ENCODE measurements at places on chromosomes 4 and X.

GRCh38 chr4:169279108-169279507 is 8.4 kb upstream of the SH3RF1 start:
- no peak for DNase-seq

GRCh38 chr4:38503689-38504395 is 160.2 kb upstream of the KLF3 start:
- DNase-seq = no peak

GRCh38 chr4:17763416-17763815 is 18.0 kb downstream of the FAM184B start:
- no peak for DNase-seq

- no peak for DNase-seq
Observed at GRCh38 chrX:112056886-112057285, 25.7 kb downstream of the TRPC5 start.

DNA sequence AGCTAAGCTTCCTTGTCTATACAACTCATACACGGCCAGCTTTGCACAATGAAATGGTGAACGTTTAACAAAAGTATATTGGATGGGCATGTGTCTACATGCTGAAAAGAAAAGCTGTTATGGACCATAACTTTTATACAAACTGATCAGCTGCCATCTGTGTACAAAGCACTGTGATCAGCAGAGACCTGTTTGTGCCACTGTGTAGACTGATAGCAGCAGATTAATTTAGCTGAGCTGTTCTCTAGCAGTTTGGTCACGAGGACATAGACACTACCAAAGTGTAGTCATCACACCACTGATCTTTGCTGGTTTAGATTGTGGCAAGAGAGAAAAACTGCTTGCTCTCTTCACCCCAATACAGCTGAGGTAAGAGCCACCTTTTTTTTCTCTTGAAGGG is 124.5 kb downstream of the RAPGEF2 start:
- DNase-seq = no peak

DNA sequence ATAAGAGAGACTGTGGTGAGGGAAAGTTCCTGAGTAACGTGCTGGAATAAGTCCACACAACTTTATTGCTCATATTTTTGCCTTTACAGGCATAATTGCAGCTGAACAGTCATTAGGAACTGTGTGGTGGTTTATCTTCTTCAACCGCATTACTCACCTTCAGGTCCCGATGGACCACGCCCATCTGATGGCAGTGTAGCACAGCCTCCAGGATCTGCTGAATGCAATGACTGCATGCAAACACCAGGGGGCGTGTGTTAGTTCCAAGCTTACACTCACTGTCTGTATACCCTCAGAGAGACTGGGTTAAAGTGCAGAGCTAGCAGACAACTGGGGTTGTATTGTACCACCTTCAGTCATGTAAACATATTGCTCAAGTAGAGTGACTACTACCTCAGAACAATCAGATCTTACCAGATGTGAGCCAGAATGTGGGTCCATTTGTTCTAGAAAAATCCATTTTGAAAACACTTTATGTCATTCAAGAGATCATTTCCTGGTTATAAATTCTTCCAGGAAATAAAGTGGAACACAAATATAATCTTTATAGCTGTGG is 214.0 kb downstream of the CAMK2D start:
- peak; percentile 84 for DNase-seq

DNA sequence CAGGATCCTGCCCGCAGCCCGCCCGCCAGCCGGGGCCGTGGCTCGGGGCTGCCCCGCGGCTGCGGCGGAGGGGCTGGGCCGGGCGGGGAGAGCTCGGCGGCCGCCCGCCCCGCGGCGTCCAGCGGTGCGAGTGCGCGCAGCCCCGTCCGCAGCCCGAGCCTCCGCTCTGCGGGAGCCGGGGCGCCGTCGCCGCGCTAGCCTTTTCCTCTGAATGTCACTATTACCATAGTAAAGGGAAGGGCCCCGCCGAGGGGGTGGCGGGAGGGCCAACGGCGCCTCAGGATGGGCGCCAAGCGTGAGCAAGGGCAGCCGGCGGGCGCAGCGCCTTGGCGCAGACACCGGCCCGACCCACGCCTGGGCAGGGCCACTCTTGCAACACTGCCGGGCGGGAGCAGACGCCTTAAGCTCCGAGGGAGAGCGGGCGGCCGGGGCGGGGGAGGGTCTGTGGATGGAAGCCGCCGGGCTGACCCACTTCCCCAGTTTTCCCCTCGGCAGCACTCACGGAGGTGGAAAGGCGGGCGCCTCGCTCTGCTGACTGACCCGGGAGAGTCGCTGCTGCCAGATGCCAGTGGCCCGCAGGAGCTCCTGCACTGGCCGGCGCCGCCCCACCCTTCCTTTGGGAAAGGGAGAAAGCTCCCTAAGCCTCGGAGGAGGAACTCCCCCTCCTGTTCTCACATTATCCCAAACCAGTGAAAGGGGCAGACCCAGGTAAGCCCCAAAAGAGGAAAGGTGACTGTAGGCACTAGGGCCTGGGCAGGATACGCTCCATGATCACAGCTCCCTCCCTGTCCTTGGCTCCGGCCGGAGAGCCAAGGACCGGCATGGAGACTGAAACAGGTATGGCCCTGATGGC is 329.4 kb downstream of the HNRNPD start:
- no peak for DNase-seq

DNA sequence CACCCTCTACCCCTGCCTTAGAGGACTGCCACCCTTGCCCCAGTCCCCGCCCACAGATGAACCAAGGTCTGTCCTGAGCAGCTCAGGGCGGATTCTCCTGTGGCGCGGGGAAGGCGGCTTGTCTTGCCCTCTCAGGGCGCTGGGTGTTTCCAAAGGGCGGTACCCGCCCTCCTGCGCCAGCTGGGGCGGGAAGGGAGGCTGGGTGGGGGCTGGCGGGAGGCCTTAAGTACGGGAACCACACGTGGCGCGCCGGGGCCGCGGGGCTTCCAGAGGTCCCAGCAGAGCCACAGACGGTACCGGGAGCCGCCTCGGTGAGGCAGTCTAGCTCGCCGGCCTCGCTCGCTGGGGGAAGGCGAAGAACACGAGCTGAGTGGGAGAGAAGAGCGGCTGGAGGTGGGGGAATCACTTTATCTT is 361.1 kb downstream of the MID1IP1 start:
- no peak for DNase-seq

- no peak for DNase-seq
Observed at GRCh38 chrX:39164212-39164611, 363.0 kb downstream of the MID1IP1 start.

DNA sequence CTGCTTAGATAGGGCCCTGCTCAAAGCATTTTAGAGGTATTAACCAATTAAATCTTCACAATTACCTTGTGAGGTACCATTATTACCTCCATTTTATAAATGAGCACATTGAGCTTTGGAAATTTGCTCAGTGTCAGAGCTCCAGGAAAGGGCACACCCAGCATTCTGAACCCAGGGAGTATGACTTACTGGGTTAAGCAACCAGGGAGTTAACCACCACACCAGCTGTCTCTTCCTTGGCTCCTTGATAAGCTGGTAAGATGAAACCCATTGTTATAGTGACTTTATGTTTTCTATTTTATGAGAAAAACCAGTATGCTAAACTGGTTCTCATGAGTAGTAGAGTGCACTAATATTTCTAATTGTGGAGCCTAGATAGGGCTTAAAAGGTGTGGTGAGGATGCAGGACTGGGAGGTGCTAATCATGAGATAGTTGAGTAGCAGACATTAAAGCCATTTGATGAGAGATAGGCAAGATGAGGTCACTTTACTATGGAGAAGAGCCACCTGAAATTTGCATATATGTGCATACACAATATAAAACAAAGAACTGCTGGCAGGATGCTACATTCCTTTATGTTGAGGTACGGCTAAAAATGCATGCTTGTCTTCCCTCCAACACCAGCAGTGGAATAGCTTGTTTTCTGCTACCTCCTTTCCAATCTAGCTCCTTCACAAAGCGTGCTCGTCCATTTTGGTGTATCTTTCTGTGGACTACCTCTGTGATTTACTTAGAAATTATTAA is 556.1 kb downstream of the SPRY1 start:
- no peak for DNase-seq

- DNase-seq = no peak
Observed at GRCh38 chr4:76300012-76300411, 6.5 kb upstream of the STBD1 start.

DNA sequence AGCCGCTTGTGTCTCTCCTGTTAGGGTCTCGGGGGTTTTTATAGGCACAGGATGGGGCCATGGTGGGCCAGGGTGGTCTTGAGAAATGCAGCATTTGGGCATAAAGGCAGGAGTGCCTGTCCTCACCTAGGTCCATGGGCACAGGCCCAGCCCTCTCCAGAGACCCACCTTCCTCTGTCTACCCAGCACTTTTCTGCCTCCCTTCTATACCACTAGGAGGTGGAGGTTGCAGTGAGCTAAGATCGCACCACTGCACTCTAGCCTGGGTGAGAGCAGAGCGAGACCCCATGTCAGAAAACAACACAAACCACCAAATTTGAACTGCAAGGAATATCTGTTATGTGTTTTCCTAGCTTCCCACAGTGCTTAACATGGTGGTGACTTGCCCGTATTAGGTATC is 38.0 kb downstream of the MOB1B start:
- no peak for DNase-seq

DNA sequence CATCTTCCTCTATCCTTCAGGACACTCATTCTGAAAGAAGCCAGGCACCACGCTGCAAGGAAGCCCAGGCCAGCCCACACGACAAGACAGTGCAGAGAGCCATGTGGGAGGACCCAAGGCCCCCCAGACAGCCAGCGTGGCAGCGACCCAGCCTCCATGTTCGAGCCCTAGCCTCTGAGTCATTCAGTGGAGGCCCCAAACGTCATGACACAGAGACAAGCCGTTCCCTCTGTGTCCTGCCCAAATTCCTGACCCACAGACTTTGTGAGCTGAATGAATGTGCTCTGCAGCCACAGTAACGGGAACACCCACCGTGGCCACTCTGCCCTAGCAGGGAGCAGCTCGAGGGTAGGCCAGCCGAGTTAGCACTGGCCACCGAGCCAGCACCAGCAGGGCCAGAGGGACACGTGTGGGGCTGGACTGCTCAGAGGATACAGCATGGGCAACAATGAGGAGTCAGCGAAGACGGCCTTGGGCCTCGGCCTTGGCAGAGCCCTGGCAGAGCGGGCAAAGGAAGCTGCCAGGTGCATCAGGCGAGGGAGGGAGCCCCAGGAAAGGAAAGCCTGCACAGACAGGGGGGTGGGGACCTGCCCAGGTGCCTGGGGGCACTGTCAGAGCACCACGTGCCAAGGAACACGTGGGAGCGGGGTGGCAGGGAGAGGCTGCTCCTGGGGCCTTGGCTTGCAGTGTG is 8.6 kb downstream of the BLOC1S4 start:
- DNase-seq = no peak

DNA sequence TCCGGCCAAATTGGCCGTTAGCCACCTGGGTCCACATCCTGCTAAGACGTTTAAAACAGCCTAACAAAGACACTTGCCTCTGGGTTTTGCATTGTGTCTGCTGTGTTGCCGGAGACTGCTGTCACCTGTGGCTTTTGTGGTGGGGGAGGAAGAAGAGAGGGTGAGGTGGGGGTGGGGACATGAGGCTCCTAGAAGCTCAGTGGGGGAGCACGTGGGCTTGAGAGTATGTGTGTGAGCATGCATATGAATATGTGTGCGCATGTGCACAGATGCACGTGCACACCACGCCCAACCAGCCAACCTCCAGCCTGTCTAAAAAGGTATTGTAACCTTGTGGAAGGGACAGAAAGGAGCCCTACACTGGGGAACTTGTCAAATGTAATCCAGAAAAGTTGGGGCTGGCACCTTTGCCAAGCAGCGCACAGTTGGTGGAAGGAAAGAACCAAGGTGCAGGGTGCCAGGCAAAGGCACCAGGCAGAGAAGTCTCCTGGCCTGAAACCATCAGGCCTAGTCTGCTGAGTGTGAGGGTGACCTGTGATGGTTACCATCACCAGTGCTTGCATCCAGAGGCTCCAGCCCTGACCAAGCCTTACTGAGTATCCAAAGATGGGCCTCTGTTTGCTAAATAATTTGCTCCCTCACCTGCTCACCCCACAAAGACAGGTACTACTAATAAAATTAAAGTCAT is 10.1 kb upstream of the SASH3 start:
- DNase-seq = no peak

GRCh38 chrX:48467281-48467761 is 2.7 kb downstream of the SLC38A5 start:
- DNase-seq = no peak
